Activated CD8-positive, alpha-beta memory T cell treated with anti-CD3 and anti-CD28 coated beads for 48 hours (primary cell): ENCODE measurements at places on chromosomes 3 and 15.

DNA sequence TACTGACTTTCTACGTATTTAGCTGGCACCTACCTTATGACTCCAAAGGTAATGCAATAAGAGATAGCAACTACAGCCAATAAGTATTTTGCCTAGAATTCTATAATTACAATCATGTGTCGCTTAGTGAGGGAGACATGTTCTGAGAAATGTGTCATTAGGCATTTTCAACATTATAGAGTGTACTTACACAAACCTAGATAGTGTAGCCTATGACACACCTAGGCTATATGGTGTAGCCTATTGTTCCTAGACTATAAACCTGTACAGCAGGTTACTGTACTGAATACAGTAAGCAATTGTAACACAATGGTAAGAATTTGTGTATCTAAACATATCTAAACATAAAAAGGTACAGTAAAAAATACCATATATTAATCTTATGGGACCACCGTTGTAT lies 363.4 kb upstream of the DPH6 start:
- DNase-seq, result no peak

DNA sequence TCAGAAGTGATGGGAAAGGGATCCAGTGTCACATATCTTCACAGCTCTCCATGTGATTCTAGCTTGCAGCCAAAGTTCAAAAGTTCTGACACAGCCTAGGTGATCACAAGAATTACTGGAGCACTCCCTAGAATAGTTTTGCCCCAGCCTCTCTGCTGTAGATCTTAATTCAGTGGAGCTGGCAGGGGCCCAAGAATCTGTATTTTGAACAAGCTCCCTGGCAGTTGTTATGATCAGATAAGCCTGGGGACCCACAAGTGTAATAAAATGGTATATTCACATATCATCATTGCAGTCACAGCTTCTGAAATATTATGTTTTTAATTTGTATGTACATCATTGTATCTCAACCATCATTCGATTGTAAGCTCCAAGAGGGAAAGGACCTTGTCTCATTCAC lies 62.3 kb downstream of the NOX5 start:
- DNase-seq, result no peak

GRCh38 chr15:39266890-39267289 lies 314.0 kb upstream of the THBS1 start:
- no peak for DNase-seq

GRCh38 chr15:51760805-51761204 lies 9.4 kb downstream of the TMOD2 start:
- DNase-seq, result no peak

GRCh38 chr15:25701721-25702465 lies 161.2 kb downstream of the ATP10A start:
- no peak for DNase-seq

DNA sequence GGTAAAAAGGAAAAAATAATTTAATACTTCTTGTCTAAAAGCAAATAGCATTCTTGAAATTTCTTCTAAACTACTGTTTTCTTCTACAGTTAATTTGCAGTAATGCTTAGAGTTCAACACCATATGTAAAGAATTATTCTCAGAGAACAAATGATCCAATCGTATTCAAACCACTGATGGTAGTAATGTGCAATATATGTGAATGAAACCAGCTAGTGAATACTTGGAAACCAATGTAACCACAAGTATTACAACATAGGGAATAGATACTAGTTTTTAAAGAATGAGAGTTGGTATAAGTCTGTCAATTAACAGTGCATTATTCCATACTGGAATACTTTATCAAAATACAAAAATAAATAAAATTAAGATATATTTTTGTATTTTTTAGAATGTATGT lies 850.0 kb downstream of the DIPK2A start:
- no peak for DNase-seq

- DNase-seq, result no peak
Measured at GRCh38 chr3:149496891-149497290, 22.4 kb downstream of the TM4SF4 start.

DNA sequence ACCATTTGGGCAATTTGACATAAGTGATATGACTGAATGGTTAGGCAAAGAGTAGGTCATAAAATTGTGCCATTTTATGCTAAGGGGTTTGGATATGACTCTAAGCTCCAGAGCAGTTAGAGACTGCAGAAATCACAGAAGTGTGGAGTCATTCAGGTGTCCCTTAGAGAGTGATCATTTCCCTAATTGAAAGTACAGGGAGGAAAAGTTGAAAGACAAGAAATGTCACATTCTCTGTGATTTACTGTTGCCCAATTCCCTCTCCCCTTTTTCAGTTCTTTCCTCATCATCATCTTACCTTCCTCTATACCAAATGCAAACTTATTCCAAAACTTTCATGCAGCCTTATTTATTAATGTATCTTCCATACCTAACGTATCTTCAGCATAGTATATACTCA lies 2.7 kb upstream of the GOLGB1 start:
- DNase-seq, result no peak
